ENCODE measurements at places on chromosomes 5 and 9.

- DNase-seq: no peak
These were observed 16.8 kb upstream of the SGCD start for GRCh38 chr5:156310115-156310514.

GRCh38 chr9:97389249-97389648 is 22.6 kb upstream of the TDRD7 start:
- DNase-seq: no peak

GRCh38 chr9:93675336-93676150 is 99.2 kb downstream of the PHF2 start:
- DNase-seq: no peak

- no peak for DNase-seq
These were observed 127.0 kb downstream of the CCDC192 start for GRCh38 chr5:127830157-127830556.

- no peak for DNase-seq
These were observed 563.8 kb downstream of the TLE1 start for GRCh38 chr9:81125446-81126092.

All from fibroblast of skin of left biceps (primary cell).